ENCODE measurements at places on chromosomes 2 and 18.

- DNase-seq: no peak
These were observed 219.3 kb downstream of the NEDD4L start for GRCh38 chr18:58263055-58263957.

GRCh38 chr2:8334866-8335325, 347.0 kb upstream of the ID2 start:
- DNase-seq: no peak

DNA sequence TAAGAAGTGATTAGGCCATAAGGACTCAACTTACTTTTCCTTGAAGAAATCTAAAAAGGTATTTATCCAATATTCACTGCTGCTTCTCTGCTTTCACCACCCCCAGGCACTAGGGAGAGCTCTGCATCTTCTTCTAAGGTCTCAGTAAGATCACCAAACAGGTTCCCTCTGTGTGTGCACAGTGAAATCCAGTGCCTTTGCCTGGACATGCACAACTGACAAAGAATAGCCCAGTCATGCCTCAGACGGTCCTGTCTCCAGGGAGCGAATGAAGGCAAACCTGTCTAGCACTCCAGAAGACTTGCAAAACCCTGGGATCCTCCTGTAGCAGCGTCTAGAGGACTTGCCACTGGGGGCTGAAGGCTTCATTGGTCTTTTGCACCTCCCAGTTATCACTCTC, 344.5 kb upstream of the LRATD1 start:
- DNase-seq: peak; percentile 86

DNA sequence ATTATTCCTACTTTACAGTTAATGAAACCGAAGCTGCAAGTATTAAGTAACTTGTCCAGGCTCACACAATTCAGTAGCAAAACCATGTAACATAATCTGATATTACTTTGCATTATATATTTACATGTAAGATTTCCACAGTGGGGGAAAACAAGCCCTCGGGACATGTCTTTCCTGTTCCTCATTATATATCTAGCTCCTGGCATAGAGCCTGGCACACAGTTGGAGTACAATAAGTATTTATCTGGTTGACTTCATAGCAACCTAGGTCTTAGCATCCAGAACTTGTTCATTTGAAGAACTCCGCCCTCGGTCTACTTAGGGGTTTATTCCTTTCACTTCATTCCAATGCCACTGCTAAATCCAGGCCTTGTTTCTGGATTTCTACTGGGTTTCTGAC, 1.6 kb upstream of the RBM45 start:
- DNase-seq: peak; percentile 80

- DNase-seq: no peak
These were observed 336.1 kb upstream of the SKOR2 start for GRCh38 chr18:47587587-47587986.

DNA sequence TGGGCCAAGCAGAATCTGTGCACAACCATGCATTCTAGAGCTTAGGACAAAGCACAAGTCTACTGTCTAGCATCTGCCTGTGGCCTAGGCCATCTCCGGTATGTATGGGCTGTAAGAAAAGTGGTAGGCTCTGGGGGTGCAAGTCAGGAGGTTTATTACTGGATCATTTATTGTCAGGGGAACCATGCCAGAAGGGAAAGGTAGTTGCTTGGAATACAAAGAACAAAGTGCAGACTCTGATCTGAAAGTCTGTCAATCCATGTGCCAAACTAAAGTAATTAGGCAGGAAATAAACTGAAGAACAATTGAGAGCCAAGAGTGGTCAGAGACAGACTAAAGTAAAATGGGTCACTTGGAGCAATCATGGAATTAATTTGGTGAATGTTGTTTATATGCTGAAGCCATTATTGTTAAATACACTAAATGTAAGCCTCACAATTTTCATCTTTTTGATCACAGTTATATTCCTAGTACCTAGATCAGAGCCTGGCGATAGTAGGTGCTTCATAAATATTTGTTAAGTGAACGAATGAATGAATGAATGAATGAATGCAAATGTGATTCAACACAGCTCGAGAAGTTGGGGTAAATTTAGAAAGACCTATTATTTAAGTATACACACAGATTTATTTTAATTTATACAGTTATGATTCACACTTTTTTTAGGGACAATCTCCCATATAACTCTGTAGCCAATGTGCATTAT, 260.7 kb upstream of the STON1 start:
- no peak for DNase-seq

DNA sequence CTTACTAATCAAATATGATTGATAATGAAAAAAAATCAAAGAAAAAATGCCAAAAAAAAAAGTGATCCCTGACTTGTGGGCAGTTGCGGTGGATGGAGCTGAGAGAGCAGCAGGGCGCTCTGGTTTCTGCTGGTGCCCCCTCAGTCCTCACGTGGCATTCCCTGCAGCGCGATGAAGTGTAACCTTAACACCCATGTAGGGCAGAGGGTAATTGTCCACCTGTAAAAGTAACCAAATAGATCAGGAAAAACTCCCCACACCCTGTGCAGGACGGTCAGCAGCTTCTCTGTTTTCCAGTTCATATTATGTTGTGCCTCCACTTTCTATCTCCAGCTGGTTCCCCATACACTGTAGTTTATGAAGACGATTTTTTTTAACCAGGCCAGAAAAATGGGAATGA, 25.0 kb downstream of the COA5 start:
- DNase-seq: no peak

GRCh38 chr2:137938204-137938603, 26.1 kb upstream of the HNMT start:
- DNase-seq: no peak

DNA sequence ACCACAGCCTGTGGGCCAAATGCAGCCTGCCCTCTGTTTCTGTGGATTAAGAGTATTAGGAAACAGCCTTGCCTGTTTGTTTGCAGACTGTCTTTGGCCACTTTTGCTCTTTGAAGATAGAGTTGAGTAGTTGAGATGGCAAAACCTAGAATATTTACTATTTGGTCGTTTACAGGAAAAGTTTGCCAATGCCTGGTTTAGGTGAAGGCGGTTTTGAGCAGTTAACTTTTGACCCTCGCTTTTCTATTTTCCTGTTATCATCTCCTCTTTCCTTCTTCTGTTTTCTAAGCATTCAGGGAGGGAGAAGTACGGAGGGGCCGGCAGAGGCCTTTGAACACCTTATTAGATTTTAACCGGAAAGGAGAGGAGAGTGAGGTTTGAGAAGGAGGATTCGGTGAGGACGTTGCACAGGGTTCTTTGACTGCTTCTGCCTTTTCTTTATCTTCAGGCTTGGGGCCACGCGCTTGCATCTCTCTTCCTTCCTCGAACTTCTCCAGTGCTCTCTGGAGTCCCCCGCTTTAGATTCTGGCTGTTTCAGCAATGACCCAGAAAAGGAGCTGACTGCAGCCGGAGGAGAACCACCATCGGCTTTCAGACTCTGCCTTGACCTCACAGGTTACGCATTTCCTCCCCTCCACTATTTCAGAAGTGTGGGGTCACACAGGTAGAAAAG, 39.2 kb downstream of the IL1R2 start:
- DNase-seq: no peak

GRCh38 chr2:119086327-119086726, 72.2 kb downstream of the C1QL2 start:
- DNase-seq: no peak

- no peak for DNase-seq
These were observed 2.2 kb downstream of the SIX3 start for GRCh38 chr2:44943693-44944101.

- no peak for DNase-seq
These were observed 2.4 kb downstream of the HNRNPLL start for GRCh38 chr2:38600242-38600891.

- no peak for DNase-seq
These were observed 669.4 kb downstream of the IRS1 start for GRCh38 chr2:226130192-226130591.

DNA sequence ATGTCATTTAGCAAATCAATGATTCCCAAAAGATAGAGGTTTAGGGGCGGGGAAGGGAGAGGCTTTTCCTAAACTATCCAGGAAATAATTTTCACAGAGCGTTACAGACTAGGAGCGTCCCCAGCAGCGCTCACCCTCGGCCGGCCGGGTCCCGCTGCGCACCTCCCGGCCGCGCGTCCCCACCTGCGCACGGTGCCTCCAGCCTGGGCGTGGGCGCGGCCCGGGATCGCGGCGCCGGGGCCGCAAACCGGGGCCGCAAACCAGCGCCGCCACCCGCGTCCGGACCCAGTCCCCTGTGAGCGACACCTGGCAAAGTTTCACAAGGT, 684 bp upstream of the ZCCHC2 start:
- no peak for DNase-seq

- no peak for DNase-seq
These were observed 3.5 kb downstream of the ASPRV1 start for GRCh38 chr2:69957965-69958364.

GRCh38 chr2:153098073-153098472, 379.7 kb downstream of the ARL6IP6 start:
- no peak for DNase-seq

GRCh38 chr18:23178661-23179081, 43.4 kb downstream of the CABLES1 start:
- DNase-seq: no peak

- DNase-seq: no peak
These were observed 59.1 kb downstream of the COL6A3 start for GRCh38 chr2:237354892-237355291.

GRCh38 chr18:32772581-32773381, at the start of gene KLHL14:
KLHL14 (minus strand) TSS chr18:32773023; CDS start chr18:32770591, 2,432 bp downstream.
- DNase-seq: peak; percentile 49

DNA sequence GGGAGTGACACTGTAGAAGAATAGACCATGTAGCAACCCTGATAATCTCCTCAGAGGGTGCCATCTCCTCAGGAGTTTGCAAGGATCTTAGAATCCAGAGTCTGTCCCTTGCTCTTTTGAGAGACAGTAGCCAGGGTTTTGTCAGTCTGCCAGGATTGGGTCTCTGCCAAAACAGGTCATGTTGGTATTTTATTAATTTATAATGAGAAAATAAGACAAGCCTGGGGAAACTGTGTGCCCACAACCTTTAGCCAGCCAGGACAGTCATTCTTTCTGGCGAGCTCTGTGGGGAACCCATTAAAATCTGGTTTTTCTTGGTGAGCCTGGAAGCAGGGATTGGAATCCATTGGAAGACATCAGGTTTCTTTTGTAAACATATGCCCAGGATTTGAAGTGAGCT, 78.6 kb downstream of the PTPRM start:
- no peak for DNase-seq

DNA sequence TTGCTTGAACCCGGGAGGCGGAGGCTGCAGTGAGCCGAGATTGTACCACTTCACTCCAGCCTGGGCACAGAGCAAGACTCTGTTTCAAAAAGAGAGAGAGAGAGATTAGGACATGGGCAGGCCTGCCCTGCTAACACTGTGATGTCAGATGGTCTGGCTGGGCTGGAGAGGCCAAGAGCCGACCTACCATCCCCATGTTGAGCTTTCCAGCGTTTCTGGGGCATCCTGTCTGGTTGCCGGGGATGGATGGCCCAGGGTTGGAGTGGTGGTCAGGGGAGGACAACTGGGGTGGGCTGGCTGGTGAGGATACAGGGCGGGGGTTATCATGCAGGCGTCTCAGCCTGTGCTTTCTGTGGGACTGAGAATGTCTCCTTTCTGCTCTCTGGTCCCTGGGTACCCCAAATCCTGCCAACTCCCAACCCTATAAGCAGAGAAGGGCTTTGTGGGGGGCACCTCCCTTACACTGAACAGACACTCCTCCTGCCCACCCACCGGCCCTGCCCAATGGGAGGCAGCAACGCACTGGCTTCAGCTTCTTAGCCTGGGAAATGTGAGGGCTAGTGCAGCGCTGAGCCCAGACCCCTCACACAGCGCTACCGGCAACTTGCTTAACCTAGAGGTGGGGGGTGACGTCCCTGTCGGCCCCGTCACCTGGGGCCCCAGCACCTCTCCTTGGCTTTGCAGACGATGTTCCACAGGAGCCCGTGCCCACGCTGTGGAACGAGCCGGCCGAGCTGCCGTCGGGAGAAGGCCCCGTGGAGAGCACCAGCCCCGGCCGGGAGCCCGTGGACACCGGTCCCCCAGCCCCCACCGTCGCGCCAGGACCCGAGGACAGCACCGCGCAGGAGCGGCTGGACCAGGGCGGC, 5.4 kb downstream of the SNORC start:
- DNase-seq: no peak

DNA sequence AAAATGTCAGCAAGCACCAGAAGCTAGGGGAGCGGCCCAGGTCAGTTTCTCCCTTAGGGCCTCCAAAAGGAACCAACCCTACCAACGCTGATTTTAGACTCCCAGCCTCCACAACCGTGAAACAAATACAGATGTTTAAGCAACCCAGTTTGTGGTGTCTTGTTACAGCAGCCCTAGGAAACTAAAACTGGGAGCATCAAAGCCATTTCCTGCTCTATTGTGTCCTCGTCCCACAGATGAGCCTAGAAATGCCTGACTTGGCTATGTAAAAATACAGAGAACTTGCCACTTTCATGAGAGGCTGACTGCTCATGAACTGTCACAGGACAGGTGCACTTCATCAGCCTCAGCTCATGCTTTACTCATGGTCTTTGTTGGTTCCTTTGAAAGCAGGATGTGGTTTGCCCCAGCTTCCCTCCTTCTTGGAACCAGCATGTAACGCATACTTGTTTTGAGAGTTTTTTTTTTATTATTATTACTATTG, 97.6 kb upstream of the SLC39A10 start:
- DNase-seq: no peak

- DNase-seq: no peak
These were observed 601.1 kb downstream of the ARHGAP15 start for GRCh38 chr2:143730155-143730952.

DNA sequence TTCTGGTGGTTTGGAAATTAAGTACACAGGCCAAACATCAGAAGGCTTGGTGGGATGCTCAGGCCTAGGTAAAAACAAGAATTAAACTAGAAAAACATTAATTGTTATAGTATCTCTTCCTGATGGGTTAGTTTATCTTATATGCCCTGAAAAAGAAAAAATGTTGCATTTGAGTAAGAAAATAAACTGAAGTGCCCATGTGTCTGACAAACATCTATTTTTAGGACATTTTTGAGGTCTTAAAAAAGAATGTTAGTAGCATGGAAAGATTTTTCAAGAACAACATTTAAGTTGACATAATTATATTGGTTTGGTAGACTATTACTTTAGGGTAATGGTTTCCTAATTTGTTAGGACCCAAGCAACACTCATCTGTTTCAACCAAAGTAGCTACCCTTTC, 140.1 kb upstream of the RND3 start:
- no peak for DNase-seq

GRCh38 chr2:143110758-143111428, 18.3 kb upstream of the ARHGAP15 start:
- DNase-seq: peak; percentile 97

DNA sequence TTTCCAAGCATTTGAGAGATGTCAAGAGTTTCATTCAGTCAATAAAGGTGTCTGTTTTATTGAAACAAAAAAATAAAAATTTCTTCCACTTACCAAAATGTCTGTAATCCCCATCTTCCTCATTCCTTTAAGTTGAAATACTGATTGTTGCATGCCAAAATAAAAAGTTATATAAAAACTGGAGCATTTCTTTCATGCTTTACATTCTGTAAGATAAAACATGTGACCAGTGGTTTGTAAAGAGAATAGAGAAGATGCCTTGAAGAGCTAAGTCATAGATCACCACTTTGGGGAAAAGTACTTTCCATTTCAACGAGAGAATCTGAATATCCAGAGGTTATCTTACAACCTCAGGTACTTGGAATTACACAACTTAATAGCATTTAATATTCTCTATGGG, 35.9 kb upstream of the MYO1B start:
- no peak for DNase-seq

- peak; percentile 11 for DNase-seq
These were observed 62.9 kb downstream of the AFTPH start for GRCh38 chr2:64586883-64587481.

All from NCI-H526 treated with DMSO at 0.1 percent for 48 hours (cell line).